Activated naive CD4-positive, alpha-beta T cell treated with anti-CD3 and anti-CD28 coated beads, Interleukin-2, amount 50 U/mL, for 72 hours (primary cell): ENCODE measurements at places on chromosomes 5 and 9.

DNA sequence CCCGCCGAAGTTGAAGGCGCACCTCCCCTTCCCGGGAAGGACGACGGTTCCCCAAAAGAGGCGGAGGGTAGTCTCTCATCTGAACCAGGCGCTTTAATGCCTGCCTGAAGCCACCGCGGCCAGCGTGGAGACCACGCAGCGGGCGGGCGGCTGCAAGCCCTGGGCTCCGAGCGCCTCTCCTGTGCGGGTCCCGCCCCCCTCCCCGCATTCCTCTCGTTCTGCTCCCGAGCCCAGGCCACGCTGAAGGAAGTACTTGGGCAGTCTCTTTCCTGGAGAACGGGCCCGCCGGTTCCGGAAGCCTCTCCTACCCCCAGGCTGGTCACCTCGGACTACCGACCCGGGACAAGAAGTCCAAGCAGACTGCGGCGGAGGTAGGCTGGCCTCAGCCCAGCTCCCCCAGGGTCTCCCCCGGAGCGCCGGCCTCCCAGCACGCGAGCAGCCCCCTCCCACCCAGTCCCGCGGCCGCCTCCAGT, 571 bp downstream of the PPIC start:
- no peak for DNase-seq

DNA sequence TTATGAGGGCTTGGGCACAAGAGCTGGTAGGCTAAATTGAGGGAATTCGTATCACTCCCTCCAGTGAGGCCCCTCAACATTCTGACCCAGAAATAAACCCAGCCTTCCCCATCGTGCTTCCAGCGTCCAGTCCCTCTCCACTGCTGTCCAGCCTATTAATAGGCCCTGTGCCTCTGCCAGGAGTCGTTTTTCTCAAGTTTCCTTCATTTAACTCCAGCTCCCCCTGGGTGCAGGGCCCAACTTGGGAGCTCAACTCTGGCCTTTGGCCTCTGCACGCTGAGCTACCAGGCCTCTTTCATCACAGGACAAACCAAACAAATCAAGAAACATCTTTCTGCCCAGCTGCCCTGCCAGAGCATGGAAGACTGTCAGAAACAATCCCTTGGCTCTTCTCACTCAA, 10.0 kb downstream of the HBEGF start:
- DNase-seq = no peak

- DNase-seq = peak; percentile 15
Observed at GRCh38 chr9:87792831-87793288, 66.9 kb downstream of the CTSL start.

DNA sequence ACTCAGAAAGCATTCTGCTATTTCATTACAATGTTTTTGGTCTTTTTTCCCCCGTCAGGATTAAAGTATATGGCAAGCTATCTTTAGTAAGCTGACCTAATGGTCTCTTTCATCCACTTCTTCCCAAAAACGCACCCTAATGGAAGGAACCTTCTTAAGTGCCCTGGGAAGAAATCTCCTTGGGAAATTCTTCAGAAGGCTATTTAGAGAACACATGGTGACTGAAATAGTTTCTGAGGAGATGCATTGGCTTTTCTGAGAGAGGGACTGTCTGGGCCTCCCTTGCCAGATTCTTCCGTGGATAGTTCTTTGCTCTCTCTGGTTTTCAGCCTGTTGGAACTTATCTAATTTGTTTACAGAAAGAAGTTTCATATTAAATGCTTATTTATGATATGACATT, 524.1 kb upstream of the MEF2C start:
- no peak for DNase-seq

GRCh38 chr5:57072218-57072892, 101.5 kb upstream of the GPBP1 start:
- no peak for DNase-seq

GRCh38 chr5:74866596-74867162, 492 bp upstream of the FAM169A start:
- DNase-seq = no peak

DNA sequence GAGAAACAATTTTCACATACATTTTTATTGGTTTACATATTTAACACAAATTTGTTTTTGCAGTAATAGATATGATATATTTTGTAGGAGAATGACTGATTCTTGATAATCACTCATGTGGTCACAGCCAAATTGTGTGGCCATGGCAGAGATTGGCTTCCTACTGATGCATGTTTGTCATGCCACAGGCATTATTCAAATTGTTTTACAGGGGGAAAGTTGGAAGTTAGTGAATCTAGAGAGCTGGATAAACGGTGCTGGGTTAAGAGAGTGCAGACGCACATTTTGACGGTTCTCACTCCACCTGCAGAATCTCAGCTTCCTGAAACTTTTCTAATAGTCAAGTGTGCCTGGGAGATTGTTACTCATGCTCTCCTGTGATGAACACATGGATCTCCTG, 91.1 kb upstream of the FBN2 start:
- DNase-seq = no peak

- DNase-seq = no peak
Observed at GRCh38 chr5:167642779-167643517, 648.5 kb upstream of the WWC1 start.

DNA sequence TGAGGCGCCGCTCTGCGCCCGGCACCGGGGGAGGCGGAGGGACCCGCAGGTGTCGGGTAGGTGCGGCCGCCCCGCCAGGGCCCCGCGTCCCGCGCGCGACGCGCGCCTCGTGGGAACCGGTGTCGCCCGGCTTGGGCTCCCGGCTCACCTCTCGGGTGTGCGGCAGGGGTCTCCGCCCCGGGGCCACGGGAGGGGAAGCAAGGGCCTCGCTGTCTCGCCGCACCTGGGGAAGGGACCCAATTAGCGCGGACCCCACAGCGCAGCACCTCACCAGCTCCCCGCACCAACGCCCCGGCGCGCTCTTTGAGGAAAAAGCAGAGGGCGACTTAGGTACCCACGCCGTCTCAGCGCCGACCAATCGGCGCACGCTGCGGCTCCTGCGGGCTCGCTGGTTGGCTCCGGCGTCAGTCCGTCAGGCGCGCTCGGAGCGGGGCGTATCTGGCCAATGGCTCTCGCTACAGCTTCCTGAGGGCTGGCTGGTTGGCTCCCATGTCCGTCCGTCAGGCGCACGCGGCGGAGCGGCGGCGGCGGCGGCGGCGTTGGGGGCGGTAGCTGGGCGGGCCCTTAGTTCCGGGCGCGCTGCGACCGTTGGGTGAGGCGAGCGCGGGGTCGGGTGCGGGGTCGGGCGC, at the start of gene TRAF2:
Gene TRAF2 (plus strand): TSS at position 567 of the 629 bp plus-strand sequence. CDS start 12,225 bp downstream, outside the sequence.
- DNase-seq = peak; percentile 100

DNA sequence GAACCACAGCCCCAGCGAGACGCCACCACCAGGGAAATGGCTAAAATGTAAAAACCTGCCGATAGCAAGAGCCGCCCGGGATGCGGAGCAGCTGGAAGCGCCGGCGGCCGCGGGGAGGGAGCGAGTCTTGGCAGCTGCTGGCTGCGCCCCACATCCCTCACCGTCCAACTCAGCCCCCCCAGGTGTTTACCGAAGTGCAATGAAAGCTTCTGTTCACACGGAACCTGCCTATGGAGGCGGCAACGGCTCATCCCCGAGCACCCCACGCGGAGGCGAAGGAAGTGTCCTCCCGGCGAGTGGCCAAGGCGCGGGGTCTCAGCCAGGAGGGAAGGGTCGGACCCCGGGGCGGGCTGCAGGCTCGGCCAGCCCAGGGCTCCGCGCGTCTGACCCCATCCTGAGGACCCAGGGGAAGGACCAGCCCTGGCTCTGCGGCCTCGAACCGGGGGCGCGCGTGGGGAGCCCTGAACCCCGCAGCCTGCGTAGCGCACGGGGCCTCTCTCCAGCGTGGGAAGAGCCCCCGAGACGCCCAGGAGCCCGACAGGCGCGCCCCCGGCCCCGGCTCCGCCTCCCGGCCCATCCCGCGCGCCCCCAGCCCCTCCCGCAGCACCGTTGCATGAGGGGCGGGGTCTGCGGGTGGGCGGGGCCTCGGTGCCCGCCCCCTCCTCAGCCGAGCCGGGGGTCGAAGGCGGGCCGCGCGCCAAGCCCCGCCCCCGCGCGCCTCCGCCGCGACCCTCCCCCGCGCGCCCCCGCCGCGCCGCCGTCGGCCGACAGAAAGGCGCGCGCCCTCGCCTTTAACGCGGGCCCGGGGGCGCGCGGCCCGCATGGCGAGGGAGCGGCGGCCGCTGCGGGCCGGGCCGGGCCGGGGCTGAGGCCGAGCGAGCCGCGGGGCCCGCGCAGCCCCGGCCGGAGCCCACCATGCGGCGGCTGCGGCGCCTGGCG, at the start of gene DIPK1B:
Gene DIPK1B (plus strand): TSS at position 822 of the 939 bp plus-strand sequence. CDS start 94 bp downstream, at position 916.
- no peak for DNase-seq

DNA sequence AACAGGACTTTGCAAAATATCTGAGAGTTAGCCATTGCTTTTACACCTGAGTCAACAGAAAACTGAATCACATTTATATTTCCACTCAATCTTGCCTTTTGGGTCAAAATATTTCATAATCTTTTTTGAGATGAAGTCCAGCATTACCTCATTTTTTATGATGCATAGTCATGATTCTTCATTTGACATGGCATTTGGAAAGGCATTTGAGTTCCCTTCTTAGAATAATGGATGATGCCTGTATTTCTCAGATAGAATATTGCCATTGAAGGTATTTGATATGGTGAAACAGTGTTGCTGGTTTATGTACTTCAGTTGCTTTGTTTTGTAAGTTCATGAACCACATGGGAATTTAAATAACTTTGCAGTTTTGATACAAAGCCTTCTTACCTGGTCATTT, 180.4 kb downstream of the PRR16 start:
- no peak for DNase-seq

DNA sequence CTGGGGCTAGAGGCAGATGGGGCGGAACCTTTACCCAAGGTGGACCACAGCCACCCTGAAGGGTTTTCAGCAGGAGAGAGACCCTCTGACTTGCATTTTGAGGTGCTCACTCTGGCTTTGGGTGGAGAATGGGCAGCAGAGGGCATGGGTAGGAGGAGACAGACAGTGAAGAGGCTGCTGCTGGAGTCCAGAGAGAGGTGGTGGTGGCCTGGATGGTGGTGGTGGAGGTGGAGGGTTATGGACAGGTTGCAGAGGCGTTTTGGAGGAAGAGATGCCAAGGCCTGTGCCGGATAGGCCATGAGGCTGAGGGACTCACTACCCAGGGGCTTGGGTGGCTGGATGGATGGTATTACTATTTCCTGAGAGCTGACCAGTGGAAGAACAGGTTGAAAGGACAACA, 46.1 kb upstream of the CDKN2AIPNL start:
- DNase-seq = no peak

DNA sequence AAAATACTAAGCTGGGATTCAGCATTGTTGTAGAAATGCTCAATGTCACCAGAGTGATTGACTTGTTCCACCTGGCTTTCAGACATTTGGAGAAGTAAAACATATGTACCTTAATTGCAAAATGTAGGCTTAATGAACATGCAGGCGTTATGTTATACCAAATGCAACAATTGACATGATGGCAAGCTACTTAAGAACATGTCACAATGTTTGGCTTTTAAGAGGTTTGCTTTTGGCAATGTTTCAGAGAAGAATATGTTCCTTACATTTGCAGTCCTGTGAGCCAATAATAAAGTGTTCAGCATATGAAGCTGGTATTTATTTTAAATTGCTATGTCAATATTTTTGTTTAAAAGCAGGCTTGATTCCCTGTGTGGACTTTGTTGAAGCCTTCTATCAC, 111.7 kb upstream of the NUDT12 start:
- no peak for DNase-seq

DNA sequence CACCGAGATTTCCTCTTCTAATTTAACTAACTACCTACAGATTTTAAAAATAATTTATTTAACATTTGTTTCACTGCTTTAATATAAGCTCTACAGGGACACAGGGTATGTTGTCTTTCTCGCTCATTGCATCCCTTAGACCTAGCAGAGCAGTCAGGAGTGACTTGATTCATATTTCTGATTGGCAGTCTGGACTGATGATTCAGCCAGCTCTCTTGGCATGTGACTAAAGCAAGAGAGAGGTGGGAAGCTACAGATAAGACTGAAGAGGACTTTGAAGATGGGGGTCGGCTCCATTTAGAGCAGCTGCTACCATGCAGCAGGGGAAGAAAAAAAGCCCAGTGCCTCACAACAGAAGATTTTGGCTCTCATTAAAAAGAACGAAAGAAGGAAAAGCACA, 173.4 kb upstream of the STK32A start:
- no peak for DNase-seq

DNA sequence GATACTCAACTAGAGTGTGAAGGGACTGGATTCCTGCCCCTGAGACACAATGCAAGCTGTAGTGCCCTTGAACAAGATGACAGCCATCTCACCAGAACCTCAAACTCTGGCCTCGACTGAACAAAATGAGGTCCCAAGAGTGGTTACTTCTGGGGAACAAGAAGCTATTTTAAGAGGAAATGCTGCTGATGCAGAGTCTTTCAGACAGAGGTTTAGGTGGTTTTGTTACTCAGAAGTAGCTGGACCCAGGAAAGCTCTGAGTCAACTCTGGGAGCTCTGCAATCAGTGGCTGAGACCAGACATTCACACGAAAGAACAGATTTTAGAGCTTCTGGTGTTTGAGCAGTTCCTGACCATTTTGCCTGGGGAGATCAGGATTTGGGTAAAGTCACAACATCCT, 2.4 kb downstream of the ZNF483 start:
- no peak for DNase-seq

- DNase-seq = no peak
Observed at GRCh38 chr5:40841068-40841805, at the start of gene CARD6. Gene CARD6, plus strand, starts transcription at chr5:40841367. Its CDS starts 16 bp downstream, at chr5:40841383.

DNA sequence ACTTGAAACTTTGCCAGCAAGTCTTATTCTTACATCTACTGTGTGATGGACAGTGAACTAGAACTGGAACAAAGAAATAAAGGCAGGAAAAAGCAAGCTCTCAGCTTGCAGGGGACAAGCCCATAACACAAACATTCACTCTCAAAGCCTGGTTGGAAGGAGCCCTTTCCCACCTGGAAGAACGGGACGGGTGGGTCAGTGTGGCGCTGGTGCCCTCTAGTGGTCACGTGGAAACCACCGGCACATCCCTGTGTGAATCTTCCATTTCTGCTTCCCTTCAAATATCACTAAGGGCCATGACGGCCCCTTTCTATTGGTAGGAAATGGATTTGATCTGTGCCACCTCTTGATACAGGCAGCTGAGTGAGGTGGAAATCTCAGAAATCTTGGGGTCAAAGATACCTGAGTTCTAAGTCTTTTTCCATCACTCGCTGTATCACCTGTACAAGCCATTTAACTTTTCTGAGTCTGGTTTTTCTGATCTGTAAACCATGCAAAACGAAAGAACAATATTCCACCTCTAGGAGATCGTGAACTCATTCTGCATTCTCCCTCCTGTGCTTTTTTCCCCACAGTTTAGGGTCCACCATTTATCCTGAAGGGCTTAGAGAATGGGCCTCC, 211.6 kb downstream of the MSX2 start:
- peak; percentile 46 for DNase-seq

DNA sequence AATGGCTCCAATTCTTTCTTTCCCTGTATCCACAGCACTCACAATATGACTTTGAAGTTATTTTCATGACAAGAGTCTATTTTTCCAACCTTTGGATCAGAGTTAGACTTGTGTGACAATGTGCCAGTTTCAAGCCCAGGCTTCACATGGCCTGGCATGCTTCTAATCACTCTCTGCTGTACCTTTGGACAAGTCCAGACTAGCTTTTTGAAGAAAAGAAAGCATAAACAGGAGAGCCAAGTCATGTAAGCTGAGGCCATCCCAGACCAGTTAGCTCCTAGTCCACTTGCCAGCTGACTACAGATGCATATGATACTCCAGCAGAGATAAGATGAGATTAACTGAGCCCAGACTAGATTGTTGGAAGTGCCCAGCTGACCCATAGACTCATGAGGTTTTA, 513.6 kb upstream of the C9orf72 start:
- no peak for DNase-seq
